Stimulated activated CD4-positive, alpha-beta T cell treated with anti-CD3 and anti-CD28 coated beads, Interleukin-1b, Interleukin-23, amount 100 ng/mL, for 1 hour (primary cell): ENCODE measurements at places on chromosomes 3 and 15.

DNA sequence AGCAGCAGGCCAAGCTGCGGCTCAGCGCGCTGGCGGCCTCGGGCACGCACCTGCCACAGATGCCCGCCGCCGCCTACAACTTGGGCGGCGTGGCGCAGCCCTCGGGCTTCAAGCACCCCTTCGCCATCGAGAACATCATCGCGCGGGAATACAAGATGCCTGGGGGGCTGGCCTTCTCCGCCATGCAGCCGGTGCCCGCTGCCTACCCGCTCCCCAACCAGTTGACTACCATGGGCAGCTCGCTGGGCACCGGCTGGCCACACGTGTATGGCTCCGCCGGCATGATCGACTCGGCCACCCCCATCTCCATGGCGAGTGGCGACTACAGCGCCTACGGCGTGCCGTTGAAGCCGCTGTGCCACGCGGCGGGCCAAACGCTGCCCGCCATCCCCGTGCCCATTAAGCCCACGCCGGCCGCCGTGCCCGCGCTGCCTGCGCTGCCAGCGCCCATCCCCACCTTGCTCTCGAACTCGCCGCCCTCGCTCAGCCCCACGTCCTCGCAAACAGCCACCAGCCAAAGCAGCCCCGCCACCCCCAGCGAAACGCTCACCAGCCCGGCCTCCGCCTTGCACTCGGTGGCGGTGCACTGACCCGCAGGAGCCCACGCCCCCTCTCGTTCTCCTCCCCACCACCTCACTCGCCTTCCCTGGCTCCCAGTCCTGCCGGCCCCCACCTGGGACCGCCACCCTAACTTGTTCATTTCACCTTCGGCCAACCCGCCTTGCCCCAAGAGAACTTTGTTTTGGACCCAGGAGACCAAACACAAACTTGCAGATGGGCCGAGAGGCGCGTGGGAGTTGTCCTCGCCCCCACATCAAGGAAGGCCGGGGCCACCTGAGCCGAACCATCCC lies 1.5 kb downstream of the FOXB1 start:
- DNase-seq, result no peak

DNA sequence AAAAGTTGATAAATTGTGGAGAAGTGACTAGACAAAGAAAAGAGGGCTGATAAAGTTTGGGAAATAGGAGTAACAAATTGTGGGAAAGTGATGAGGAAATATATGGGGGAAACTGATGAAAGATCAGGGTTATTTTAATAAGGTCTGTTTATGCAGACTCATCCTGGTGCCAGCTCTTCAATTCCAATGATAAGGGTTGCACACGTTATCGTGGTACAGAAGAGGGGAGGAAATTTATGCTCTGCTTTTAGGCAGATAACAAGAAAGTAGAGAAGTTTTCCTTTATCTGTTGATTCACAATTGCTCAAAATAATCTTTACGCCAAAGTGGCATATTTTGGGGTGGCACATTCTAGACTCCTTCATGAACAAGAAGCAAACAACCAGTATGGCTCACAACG lies 32.1 kb upstream of the LIPC start:
- no peak for DNase-seq

GRCh38 chr3:133965906-133966305 lies 63.8 kb downstream of the SLCO2A1 start:
- DNase-seq, result no peak

DNA sequence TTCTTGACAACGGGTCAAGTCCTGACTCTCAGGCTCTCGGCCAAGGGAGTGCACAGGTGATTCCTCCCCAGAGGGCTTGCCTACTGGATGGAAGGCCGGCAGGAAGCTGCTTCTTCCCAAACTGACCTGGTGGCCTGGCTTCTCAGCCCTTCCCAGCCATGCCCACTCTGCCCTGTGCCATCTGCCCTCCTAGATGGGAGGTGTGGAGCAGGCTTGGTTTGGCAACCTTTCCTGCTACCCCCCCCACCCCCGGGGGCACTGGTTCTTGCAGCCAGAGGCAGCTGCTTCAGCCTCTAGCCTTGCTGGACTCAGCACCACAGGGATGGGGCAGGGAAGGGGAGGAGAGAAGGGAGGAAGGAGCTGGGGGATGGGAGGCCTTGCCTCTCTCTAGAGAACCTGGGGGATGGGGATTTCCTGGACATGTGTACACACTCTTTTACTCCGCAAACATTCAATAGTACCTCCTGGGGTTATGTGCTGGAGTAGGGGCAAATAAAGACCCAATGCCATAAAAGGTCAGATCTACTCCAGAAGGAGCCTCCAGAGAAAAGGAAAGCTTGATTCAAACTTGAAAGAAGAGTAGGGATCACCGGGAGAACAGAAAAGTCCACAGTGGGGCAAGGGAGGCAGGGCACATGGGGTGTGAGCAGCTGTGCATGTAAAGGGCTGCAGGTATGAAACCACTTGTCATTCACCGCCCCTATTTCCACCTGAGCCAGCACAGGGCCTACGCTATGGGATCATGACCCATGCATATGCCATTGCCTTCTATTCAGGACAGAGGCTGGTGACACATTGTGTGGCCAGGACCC lies 4.2 kb upstream of the DAPK2 start:
- DNase-seq, result no peak

GRCh38 chr3:169268286-169268776 lies 395.2 kb downstream of the MECOM start:
- DNase-seq, result no peak

- DNase-seq, result no peak
Observed at GRCh38 chr15:95210436-95210981, 979.1 kb downstream of the MCTP2 start.

- DNase-seq, result no peak
Observed at GRCh38 chr3:173743111-173743510, 345.6 kb downstream of the NLGN1 start.

DNA sequence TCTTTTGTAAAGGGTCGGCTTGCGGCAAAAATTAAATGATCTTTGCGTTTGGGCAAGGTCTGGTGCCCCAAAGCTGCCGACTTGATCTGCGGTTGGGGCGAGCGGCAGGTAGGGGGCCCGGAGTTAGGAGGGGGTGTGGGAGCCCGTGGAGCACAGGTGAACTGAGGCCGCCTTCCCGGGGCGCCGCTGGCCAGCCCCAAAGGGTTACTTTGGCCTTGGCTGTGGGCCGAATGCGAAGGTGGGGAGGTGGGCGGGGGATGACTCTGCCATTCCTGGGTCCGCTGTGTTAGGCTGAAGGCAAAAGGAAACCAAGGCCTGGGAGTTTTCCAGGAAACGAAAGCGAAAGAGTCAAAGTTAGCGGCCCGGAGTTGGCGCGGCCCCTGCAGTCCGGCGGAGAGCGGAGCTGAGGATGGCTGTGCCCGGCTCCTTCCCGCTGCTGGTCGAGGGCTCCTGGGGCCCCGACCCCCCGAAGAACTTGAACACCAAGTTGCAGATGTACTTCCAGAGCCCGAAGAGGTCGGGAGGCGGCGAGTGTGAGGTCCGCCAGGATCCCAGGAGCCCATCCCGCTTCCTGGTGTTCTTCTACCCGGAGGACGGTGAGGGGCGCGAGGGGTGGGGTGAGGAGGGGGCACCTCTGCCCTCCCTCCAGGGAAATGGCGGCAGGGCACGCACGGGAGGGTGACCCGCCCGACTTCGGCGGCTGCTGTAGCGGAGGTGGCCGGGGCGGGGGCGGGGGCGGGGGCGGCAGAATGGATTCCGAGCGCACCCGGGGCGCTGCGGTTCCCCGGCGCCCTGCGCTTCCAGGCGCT lies at the start of gene PARP14:
PARP14 (plus strand) TSS at position 365 of the 809 bp plus-strand sequence; CDS start at position 410, 45 bp downstream.
- peak; percentile 43 for DNase-seq

DNA sequence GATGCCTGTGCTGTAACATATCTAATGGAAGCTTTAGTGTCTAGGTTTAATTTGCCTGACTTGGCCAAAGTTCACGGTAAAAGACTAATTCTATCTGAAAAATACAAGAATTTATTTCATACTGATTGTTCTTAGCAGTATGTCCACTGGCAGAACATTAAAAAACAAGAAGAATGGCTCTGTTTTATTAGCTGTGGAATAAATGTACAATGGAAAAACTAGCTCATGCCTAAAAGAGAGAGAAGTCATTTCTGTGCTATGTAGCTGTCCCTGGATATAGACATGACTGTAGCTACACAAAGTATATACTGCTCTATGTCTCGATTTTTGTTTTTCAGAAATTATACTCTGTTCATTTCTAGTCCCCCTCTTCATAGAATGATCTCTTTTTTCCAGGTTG lies 13.9 kb upstream of the VGLL3 start:
- DNase-seq, result no peak

DNA sequence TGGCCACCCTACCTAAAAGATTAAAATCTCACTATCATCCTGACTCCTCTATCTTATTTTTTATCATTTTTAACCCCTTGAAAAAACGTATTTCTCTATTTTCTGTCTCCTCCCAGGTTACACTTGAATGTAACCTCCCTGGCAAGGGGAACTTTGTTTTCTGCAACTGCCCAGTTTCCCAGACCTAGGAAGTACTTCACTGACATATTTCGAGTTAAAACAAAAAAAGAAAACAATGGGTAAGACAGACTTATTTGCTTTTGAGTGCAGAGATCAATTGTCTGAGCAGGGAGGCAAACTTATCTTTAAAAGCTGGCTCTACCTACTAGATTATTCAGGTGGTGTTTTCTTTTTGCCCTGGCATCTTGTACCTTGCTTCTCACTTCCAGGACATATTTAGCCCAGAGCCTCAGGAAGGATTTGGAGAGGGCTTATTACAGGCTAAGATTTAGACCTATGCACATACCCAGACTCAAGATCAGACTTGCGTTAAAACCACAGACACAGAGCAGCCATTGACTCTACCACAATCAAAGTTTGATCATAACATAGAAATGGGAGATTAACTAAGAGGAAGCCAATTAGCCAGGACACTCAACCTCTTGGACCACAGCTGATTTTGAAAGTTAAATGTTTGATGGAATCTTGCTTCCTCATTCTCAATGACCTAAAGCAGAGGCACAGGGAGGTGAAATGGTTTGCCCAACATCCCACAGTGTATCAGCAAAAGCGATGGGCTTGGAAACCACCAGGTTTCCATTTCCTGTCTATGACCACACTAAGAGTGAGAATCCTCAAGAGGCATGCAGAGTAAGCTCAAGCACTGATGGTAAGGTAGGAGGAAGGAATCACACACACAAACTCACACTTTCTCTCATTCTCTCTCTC lies 169.5 kb upstream of the THBS1 start:
- no peak for DNase-seq

DNA sequence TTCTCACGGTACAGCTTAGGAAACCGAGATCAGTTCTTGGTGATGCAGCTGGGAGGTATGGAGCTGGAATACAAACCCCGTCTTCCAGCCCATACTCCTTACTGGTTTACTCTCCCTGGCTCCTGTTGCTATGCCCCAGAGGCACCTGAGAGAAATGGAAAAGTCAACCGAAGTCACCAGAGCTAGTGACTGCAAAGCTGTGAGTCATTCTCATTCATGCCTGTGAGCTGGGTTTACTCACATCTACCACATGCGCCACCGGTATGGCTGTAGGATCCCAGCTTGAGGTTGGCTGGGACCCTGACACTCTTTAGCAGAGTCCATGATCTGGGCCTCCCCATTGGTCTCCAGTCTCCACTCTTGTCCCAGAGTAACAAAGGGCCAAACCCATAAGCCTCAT lies 111.5 kb upstream of the ETV5 start:
- no peak for DNase-seq

DNA sequence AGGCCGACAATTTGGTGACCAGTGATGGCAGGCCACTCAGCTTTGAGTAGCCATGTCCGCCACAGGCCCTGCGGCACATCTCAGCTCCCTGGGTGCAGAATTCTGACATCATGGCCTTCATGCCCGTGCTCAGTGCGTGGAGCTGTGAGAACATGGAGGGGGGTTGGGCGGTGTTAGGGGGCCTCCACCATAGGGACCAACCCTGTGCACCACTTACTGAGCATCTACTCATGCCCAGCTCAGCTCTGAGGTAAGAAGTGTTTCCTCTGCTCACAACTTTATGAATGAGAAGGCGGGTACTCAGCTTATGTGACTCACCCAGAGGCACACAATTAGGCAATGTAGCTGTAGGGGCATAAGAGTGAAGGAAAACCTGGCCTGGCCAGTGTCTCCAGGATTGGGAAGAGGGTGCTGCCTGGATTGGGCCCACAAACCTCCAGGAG lies 10.5 kb downstream of the ACOX2 start:
- DNase-seq, result no peak

- DNase-seq, result no peak
Observed at GRCh38 chr3:131547585-131547984, 44.8 kb upstream of the MRPL3 start.

DNA sequence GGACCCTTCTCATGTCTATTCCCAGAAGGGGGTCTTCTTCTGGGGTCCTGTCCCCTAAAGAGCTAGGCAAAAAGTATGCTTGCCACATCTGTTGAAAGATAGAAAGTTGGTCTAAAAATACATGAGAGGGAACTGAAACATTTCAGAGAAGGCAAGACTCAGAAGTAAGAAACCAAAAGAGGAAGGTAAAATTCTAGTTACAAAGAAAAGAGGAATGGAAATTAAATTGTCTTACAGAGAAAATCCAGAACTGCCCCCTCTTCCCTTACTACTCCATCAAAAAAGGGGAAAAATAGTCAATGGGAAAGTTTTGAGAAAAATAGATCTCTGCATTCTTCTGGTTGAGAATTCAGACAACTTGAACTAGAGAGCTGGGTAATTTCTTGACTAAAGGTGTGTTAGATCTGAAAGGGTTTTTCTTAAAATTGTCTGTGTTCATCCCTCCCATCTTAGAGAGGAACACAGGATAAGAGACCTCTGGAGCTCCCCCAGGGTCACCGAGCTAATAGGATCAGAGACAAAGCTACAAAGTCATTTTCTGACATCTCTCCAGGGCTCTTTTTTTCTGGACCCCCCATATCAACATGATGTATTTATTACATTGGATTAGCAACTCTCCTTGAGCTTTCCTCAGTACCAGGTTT lies 32.3 kb upstream of the CCR2 start:
- DNase-seq, result no peak

DNA sequence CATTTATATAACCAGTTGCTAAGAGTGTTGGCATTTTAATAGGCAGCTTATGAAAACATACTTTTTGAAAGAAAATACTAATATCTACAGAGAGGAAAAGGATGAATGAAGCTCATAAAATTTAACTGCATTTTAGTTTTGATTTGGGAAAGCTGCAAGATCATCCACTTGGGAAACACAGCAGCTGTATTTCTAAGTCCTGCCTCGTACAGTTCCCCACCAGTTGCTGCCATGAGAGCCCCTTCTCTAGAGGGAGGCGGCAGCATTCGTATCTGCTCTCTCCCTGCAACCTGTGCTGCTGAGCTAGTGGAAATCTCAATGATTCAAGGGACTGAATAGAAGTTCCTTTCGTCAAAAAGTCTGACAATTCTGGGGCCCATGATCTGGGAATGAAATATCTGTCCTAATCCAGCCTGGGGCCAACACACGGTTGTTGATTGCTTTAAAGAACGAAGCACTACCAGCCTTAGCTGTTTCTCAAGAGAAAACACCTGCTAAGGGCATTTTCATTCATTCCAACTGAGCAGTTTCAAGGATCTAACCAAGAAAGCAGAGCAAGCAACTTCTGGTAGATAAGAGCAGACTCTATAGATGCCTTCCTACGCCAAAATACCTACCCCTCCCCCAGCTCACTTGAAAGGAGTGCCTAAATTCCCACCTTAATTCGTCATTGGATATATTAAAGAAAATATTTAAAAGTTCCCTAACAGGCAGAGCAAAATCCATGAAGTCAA lies 223.7 kb downstream of the MAGI1 start:
- DNase-seq, result no peak
